HL-60 (cell line): ENCODE measurements at places on chromosomes 13 and 19.

DNA sequence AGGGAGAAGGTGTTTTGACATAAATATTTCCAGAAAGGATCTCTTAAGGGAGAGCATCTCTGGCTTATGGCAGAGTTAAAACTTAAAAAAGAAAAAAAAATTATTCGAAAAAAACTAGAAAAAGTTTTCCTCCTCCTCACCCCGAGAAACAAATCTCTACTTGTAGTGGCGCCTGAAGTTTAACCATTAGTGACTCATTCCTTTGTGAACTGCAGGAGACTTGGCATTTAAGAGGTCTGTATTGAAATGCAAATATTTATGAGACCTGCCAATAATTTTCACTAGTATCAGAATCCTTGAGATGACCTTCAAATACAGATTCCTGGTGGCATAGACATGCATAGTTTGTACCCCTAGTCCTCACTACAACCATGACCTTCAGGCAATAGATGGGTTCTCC, 64.9 kb upstream of the MED4 start:
- no peak for DNase-seq

GRCh38 chr19:10402441-10403038, 802 bp downstream of the CDC37 start:
- DNase-seq = peak; percentile 31

GRCh38 chr13:47859165-47859564, 141.9 kb downstream of the SUCLA2 start:
- DNase-seq = no peak

- no peak for DNase-seq
Observed at GRCh38 chr13:67421475-67421874, 191.3 kb upstream of the PCDH9 start.

DNA sequence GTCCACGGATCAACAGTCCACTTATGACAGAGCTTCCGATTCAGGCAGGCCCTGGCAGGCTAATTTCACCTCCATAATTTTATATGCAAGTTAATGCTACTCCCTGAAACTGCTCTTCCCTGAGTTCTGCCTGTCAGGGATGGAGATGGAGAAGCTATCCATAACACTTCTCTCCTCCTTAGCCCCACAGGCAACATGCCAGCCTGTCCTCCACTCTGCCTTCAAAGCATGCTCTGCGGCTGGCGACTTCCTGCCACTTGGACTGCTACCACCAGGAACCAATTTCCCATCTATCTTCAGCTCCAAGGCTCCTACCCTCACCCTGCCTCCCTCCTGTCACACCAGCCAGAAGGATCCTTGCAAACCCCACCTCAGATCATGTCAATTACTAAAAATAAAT, 35.4 kb downstream of the GSX1 start:
- no peak for DNase-seq

DNA sequence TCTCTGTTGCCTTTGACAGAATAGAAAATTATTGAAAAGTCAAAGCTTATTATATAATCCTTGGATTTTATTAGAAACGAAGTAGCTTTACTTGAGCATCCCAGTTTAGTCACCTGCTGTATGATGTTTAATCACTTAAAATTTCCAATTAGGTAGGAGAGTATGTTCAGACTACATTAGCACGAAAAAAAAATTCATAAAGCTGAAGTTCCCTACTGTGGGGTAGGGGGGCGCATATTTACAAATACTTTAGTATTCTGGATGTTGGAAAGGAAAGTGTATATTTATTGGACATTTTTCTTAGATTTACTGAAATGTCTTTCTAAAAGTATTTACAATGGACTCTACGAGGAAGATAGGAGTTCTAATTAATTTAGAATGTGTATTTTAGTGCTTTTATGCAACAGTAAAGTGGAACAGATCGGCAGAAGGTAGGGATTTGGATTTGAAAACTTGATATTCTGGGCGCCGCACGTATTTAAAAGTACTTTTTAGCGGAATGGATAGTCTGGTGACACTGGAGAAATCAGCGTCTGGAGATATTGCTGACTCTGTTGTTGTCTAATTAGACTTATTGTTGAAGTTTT, 1.9 kb downstream of the CDK8 start:
- no peak for DNase-seq

DNA sequence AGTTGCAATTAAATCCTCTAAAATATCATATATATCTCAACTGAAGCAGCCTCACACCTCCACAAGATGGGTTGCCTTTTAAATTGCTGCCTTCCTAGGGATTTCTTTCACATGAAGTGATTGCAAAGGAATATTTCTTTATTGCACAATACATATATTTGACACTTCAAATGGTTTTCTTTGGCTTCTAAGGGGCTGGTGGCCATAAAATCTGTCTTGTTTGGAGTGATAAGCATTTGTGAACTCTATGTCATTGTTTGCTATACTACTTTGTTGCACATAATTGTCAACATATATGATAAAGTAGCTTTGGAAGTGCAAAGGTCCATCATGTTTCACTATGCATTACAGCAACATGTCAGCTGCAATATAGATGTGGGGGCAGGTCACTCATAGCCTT, 2380.9 kb downstream of the PCDH9 start:
- no peak for DNase-seq

GRCh38 chr19:54248016-54248601, 5.5 kb upstream of the LILRA6 start:
- peak; percentile 63 for DNase-seq

- no peak for DNase-seq
Observed at GRCh38 chr19:5417495-5418436, 37.5 kb upstream of the ZNRF4 start.

DNA sequence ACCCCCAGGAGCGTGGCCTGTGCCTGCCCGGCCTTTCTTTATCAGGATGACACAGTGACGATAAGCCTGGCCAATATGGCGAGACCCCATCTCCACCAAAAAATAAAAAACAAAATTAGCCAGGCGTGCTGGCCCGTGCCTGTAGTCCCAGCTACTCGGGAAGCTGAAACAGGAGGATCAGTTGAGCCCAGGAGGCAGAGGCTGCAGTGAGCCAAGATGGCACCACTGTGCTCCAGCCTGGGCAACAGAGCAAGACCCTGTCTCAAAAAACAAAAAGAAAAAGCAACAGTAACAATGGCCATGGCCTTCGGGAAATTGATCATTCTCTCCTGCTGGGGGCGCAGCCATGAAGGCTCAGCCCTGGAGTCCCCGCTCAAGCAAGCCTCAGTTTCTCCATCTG, 11.1 kb downstream of the PEX11G start:
- no peak for DNase-seq

DNA sequence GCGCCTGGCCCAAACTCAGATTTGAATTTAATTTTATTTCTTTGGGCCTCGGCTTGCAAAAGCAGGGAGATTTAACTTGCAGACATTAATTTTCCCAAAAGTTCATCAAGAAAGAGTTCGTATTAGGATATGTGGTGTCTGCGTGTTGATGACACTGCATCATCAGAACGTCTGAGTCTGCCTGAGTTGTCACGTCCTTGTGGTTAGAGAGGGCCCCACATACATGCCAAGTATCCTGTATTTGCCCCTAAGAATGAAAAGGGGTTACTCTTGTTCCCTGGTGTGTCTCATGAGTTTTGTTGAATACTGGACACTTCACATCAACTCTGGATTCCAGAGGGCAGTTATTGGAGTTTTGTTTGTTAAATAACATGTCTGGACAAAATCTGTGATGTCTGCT, 5.6 kb upstream of the TEX29 start:
- no peak for DNase-seq

DNA sequence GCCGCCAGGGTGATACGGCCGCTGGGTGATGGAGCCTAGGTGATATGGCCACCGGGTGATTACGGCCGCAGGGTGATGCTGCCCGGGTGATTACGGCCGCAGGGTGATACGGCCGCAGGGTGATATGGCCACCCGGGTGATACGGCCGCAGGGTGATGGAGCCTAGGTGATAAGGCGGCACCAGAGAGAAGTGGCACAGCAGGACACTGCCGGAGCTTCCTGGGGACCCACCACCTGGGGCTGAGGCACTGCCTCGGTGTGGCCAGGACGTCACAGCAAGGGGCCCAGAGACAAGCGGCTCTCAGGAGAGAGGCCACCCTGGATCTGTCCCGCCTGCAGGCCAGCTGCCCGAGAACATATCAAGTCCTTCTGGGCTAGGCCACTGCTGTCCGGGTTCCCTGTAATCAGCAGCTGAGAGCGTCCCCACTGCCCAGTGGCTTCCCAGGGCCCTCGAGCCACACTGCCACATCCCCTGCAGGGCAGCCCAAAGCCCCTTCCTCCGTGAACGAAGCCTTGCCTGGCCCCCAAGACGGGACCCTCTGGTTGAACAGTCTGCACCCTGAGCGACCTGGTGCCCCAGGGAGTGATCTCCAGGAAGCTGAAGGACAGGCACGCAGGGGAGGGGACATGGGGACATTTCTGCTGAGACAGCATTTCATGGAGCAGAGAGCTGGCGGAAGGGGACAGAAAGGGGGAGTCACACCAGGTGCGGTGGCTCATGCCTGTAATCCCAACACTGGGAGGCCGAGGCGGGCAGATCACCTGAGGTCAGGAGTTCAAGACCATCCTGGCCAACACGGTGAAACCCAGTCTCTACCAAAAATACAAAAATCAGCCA, 22.1 kb downstream of the ZNF787 start:
- DNase-seq = no peak

- no peak for DNase-seq
Observed at GRCh38 chr13:26007261-26008125, 44.3 kb downstream of the SHISA2 start.

- no peak for DNase-seq
Observed at GRCh38 chr13:74633734-74634133, 499.5 kb upstream of the KLF12 start.

DNA sequence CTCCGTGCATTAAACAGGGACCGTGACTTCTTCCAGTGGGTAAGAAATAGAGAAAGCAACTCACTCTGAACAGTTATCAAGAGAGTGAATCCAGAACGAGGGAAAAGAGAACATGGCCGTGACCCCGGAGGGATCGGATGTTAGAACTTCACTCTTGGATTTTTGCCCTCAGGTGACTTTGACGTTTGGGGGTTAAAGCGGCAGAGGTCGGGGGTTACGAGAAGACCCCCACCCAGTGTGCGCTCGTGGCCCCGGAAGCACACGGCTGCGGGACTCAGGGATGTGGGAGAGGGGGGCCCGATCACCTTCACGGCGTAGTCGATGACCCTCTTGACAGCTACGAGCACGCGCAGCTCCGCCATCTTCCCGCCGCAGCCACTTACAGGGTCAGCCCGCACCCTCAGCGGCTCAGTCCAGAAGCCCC, at the start of gene ETFB:
TSS of gene ETFB (minus strand) at position 424 of the 424 bp plus-strand sequence. CDS start at position 362, 62 bp downstream.
- no peak for DNase-seq

DNA sequence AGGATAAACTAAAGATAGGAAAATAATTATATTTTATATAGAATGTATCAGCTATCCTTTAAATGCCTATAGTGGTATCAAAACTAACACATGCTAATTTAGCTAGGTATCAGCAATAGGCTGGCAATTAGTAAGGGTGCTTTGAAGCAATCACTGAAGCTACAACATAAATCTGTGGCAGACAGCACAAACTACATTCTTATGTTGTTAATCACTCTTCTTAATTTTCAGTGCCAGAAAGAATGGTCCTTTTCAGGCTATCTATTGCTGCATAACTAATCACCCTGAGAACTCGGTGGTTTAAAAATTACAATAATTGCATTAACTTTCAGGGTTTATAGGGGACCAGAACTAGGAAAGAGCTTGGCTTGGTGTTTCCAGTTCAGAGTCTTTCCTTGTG, 963.1 kb downstream of the EFNB2 start:
- DNase-seq = no peak

GRCh38 chr19:14474827-14475226, 327 bp downstream of the PTGER1 start:
- no peak for DNase-seq
